ENCODE measurements at places on chromosomes 1 and 21. TPM values are rescaled to one million over a fixed set of nuclear protein-coding genes. Genes with fewer than 3 reads are reported as not detected.

The CMPK1 gene
- total RNA-seq, result 150 TPM

The S100A3 gene
- not detected for total RNA-seq

The CTSK gene
- 6.9 TPM for total RNA-seq

DNA sequence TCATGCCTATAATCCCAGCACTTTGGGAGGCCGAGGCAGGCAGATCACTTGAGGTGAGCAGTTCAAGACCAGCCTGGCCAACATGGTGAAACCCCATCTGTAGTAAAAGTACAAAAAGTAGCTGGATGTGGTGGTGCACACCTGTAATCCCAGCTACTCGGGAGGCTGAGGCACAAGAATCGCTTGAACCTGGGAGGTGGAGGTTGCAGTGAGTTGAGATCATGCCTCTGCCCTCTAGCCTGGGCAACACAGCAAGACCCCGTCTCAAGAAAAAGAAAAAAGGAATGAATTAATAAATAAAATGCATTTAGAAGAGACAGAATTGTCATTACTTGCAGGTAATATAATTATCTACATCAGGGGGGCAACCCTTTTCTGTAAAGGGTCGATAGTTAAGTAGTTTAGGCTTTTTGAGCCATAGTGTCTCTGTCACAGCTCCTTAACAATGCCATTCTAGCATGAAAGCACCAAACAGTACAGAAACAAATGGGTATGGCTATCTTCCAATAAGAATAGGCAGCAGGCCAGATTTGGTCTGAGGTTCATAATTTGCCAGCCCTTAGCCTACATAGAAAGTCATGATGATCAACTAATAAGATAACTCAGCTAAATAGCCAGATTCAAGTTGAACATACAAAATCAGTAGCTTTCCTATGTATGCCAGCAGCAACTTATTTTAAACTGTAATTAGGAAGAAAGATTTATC, 56.8 kb downstream of the RPRD2 start:
- peak; percentile 11 for DNase-seq

DNA sequence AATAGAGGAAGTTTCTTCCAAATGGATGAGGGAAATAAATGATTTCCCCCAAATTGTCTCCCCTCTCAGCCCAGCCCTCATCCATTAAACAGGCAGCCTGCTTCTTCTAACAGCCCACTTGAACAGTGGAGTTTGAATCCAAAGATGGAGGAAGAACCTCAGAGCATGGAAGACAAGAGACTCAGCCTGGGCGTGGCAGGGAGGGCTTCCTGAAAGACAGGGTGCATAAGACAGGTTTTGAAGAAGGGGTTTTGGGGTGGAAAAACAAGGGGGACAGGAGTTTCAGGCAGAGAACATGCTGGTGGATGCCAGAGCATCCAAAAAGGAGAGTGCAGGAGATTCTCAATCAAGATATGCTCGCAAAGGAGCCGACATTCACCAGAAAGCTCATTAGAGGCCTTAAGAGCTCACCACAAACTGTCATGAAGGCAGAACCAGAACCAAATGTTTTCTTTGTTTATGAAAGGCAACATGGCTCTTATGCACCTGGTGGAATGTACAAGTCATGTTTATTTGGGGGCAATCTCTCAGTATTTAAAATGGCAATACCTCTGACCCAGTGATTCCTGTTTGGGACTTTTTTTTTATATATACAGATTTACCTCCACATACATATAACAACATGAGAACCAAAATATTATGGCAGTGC, 26.5 kb upstream of the TSPEAR start:
- DNase-seq, result no peak

GRCh38 chr1:218742467-218743262, 397.5 kb downstream of the TGFB2 start:
- DNase-seq, result no peak

DNA sequence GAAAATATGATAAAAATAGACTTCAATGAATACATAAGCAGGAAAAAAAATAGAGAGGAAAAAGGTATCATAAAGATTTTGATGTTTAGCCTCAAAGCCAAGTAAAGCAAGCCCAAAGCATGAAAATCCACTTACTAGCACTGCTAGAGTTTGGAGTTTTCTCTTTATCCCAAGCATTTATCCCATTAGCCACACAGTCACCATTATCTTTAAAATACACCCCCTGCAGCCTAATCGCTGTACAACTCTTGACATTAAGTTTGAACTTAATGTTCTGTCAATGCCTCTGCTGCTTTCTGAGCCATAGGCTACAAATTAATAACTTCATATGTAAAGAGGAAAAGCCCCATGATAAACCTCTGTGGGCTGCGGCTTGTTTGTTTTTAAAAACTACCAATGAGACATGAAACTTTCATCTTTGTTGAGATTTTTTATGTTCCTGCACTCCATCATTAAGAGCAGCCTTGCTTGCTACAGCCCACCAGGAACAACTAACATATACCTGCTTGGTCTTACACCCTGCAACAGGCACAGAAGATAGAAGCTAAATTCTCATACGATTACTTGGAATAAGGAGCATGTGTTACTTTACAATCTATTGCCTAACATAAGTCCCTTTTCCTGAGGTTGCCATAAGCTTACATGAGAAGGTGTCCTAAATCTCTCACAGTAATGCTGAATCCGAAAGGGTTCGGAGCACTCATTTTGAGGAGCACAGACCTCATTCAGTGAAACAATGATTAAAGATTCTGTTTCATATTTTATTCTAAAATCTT, 202.4 kb downstream of the SMYD3 start:
- DNase-seq, result no peak
